ENCODE measurements at places on chromosomes 6 and 20.
A peak's percentile ranks its signal among the peaks of the same experiment; 100 is the strongest.

DNA sequence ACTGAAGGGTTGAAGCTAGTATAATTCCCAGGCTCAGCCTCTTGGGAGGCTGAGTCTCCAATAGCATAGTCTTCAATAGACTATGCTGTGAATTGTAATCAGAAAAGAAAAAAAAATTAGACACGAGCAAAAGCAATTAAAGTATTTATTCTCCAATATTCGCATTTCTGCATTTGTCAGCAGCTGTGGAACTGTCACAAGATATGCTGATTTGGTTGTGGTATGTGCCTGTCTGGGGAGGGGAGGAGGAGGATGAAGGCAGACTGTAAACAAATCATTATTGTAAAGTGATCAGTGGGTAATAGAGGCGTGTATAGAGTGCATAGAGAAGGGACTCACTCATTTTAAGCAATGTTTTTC is 10.1 kb upstream of the BICRAL start:
- no peak for DNase-seq

DNA sequence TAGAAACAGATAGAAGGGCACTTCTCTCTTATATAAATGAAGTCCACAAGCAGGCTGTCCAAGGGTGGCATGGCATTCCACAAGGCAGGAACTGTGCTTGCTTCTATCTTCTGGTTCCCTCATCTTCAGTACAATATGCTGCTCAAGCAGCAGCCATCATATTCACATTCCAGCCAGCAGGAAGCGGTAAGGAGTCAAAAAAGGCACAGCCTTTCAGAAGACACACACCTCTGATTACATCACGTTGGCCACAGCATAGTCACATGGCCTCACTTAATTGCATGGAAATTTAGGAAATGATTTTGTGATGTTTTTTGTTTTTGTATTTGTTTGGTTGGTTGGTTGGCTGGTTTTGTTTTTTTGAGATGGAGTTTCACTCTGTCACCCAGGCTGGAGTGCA is 19.0 kb downstream of the REM1 start:
- peak; percentile 55 for DNase-seq

DNA sequence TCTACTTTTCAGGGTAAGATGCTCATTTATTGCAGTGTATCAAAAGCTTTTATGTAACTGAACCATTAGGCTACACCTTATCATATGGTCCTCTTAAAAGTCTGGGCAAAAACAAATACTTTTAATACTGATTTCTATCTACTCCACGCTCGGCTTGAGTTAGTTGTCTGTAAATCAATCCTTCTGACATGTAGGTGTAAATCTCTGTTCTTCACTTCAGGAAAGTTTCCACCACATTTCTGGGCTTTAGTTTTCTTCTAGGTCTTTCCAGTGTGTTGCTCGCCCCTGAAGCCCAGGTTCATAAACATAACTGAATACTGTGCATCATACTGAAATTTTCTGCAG is 89.2 kb upstream of the RNF217 start:
- no peak for DNase-seq

DNA sequence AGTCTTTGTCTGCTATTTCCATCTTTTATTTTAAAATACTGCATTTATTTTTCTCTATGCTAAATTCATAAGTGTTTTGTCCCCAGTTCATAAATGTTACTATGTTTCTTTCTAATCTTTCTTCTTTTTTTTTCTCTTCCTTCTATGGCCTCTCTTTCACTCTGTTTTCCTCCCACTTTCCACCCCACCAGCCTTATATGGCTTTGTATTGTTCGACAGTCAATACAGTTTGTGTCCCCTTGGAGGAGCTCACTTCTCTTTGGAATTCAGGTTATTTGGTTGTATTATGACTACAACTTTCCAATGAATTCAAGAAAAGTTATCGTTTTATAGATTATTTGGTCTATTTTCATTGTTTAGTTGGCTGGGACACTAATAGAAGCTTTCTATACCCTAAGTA is 393.5 kb downstream of the NKAIN2 start:
- DNase-seq, result no peak

GRCh38 chr6:146422789-146423375 is 120.8 kb upstream of the RAB32 start:
- DNase-seq, result no peak

GRCh38 chr6:33954453-33954852 is 150.7 kb upstream of the MLN start:
- DNase-seq, result no peak

DNA sequence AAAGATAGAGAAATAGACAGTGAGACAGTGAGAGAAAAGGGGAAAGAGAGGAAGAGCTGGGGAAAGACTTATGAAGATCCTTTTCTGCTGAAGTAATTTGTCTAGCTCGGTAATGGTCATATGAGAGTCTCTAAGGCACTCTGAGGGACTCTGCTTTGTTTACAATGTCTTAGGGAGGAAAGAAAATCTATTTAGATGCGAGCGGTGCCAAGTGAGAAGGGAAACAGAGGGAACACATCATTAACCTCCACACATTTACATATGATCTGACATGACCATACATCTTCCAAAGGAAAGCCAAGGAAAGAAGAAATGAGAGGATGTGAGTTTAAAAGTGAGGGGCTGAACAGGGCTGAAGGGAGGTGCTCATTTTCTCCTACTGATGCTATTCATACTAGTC is 862.3 kb upstream of the CITED2 start:
- no peak for DNase-seq

- peak; percentile 30 for DNase-seq
These were observed 118.9 kb upstream of the SMLR1 start for GRCh38 chr6:130708338-130708737.

- no peak for DNase-seq
These were observed 68.7 kb downstream of the F13A1 start for GRCh38 chr6:6251555-6252280.

- DNase-seq, result no peak
These were observed 171.3 kb downstream of the ISM1 start for GRCh38 chr20:13392391-13392790.

GRCh38 chr6:15826814-15827318 is 164.0 kb upstream of the DTNBP1 start:
- DNase-seq, result no peak

DNA sequence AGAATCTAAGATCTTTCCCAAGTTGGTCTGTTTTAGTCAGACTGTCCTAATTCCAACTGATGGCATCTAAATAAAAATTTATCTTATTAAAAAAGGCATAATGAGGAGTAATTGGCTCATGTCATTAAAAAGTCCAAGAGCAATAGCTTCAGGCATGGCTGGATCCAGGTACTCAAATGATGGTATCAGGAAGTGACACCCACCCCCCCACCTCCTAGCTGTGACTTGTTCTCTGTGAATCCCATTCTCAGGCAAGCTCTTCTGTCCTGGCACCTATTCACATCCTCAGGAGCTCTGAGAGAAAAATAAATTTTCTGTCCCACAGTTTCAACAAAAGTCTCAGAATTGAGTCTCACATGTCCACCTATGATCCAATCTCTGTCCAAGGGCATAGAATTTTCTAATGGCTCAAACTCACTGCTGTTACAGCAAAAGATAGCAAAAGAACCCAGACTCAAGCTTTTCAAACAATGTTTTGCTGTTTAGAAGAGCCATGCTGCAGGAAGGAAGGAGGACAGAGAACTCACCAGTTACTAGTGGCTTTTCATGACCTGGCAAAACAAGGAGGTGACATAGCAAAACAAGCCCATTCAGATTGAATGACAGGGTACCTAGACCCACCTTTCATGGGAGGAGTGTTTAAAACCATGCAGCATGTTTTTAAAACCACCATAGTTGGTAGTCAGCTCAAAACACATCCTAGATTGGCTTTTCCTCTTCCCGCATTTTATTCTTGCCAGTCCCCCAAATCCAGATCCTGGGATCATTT is 496.1 kb downstream of the PREX1 start:
- no peak for DNase-seq

DNA sequence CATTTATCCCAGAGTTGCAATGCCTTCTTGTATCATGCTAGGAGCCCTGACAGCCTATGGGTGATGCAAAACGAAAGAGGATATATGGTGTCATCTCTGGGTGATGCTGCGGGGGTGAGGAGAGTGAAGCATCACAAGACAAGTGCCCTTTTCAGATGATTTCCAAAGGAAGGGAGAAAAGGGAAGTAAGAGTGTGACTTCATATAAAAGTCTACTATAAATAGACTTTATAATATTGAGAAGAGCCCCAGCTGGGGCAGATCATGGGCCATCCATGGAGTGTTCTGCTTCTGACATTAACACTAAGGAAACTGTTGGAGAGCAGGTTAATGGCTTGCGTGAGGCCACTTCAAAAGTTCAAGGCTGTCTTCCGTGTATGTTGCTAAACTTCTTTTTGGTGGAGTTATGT is 4.4 kb downstream of the CD83 start:
- no peak for DNase-seq

- DNase-seq, result peak; percentile 99
These were observed 224.9 kb upstream of the SMLR1 start for GRCh38 chr6:130602151-130602770.

GRCh38 chr6:157769776-157770426 is 53.1 kb upstream of the SNX9 start:
- DNase-seq, result no peak

GRCh38 chr6:73955800-73956199 is 259.8 kb downstream of the CD109 start:
- no peak for DNase-seq

DNA sequence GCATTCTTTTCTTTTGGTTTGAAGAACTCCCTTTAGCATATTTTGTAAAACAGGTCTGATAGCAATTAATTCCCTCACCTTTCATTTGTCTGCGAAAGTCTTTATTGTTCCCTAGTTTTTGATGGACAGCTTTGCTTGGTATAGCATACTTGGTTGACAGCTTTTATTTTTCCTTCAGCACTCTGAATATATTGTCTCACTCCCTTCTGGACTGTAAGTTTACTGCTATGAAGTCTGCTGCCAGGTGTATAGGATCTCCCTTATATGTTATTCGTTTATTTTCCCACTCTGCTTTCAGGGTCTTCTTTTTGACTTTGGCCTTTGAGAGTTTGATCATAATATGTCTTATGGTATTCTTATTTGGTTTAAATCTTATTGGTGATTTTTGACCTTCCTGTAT is 47.7 kb upstream of the SNAP91 start:
- DNase-seq, result no peak
